ENCODE measurements at places on chromosomes 2 and 18. TPM values are rescaled to one million over a fixed set of nuclear protein-coding genes. Genes with fewer than 3 reads are reported as not detected.

The METAP1D gene
- total RNA-seq = 9.5 TPM

The TMEM37 gene
- total RNA-seq = not detected

The CXXC1 gene
- 39.8 TPM for total RNA-seq

The GKN1 gene
- total RNA-seq = not detected

The C2orf76 gene
- total RNA-seq = 9.8 TPM

The SKOR2 gene
- total RNA-seq = not detected

The SAG gene
- total RNA-seq = not detected

The CD8B2 gene
- not detected for total RNA-seq

The ALK gene
- 0.78 TPM for total RNA-seq

The CCL20 gene
- not detected for total RNA-seq

The CRIM1 gene
- total RNA-seq = 105 TPM

The ATP6V1B1 gene
- total RNA-seq = not detected

The GPR55 gene
- total RNA-seq = not detected

The CHRND gene
- total RNA-seq = not detected

The DNAJC5G gene
- total RNA-seq = not detected

The DOK6 gene
- total RNA-seq = 91.4 TPM

Measured in occipital lobe (tissue), 3 donors.